ENCODE measurements at places on chromosomes 5 and 9.
A peak's percentile ranks its signal among the peaks of the same experiment; 100 is the strongest.

- DNase-seq = no peak
Measured at GRCh38 chr9:68416936-68417564, 60.6 kb downstream of the PGM5 start.

- DNase-seq = peak; percentile 83
Measured at GRCh38 chr9:76610011-76610352, 151.0 kb downstream of the GCNT1 start.

DNA sequence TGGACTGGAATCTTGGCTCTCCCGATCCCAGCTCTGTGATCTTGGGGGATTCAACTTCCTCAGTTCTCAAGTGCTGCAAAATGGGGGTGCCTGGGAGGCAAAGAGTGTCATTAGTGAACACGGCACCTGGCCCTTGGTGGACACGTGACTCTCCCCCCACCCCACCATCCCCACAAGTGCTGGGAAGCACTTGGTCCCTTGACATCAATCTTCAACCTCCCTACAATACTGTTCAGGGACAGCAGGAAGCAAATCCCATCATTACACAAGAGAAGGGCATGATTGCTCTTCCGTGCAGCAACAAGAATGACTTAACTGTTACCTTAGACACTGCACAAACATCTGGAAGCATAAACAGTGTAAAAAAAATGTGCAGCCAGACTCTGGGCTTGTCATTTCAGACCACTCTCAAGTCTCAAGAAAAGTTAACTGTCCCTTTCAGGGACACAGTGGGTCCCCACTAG, 61.4 kb downstream of the PSMB7 start:
- no peak for DNase-seq

DNA sequence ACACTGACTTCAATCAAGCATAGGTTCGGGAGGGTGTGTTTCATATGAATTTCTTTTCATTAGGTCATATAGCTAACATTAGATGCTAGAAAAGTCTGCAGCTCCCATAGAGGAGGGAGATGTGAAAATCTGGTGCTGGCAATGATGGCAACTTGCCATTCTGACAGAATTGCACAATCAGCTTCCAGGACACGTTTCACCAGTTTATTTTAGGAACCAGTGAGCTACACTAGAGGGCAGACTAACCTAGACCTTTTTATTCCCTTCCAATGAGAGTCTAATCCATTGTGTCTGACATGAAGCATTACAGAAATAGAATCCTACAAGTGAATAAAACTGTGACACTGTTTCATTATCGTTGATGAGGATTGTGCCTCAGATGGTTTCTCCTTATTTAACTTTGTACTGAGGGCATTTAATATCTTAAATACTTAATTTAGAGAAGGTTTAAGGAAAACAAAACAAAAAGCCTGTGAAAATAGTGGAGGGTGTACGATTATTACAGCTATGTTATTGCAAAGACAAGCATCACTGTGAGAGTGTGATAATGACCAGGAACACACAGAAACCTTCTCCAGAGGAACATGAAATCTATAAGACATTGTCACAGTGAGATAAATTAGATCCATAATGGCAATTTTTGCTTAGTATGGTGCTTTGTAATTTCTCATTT, 363.3 kb upstream of the RPS23 start:
- DNase-seq = peak; percentile 94

- peak; percentile 61 for DNase-seq
Measured at GRCh38 chr9:104386425-104387069, 117.5 kb upstream of the OR13F1 start.

DNA sequence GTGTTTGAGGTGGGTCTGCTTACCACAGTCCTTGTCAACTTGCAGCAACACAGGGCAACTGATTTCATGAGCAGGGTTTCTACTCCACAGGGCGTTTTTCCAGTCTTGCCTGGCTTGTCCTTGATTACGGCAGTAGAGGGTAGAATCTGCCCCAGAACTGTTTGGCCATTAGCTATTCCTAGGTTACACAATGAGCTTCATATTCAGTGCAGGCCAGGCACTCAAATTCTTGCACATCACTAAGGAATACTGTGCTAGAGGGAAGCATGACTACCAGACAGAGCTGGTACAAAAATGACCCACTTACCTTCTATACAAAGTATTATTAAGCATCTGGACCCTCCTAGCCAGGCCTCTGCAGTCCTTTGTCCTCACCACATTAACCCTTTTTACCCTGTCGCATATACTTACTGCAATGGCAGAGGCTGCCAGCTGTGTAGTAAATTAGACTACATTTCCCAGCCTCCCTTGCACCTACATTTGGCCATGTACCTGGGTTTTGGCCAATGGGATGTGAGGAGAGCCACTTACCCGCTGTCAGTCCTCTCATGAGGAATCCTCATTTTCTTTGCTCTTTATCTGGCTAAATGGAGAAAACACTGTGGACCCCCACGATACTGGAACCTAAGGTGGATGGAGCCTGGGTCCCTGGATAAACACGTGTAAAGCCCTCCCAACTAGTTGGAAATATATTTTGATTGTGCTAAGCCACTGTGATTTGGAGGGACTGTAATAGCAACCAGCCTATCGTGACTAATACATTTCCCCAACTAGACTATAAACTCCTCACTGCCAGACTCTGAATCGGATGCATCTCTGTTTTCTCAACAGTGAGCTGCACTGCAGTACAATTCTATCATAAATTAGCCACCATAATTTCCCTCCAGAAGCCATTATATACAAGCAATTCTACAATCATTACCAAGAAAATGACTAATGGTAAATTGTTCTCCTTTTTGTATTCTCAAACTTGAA, 218.7 kb downstream of the GLIS3 start:
- peak; percentile 13 for DNase-seq

DNA sequence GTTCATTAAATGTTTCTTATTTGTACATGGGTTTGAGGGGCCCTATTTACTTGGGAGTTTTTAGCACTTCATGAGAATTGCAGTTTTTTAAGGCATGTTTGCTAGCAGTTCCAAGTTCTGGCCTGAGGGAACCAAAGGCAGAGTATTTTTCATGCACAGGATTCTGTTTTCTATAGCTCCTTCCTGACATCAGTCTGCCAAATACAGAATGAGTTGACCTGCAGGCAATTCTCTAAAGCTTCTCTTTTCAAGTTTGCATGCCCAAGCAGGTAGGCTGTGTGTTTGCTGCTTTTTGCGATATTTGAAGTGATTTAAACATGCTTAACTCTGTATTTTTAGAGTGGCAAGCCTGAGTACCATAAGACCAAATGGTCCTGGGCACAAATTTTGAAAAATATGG, 75.8 kb downstream of the AOPEP start:
- peak; percentile 73 for DNase-seq

DNA sequence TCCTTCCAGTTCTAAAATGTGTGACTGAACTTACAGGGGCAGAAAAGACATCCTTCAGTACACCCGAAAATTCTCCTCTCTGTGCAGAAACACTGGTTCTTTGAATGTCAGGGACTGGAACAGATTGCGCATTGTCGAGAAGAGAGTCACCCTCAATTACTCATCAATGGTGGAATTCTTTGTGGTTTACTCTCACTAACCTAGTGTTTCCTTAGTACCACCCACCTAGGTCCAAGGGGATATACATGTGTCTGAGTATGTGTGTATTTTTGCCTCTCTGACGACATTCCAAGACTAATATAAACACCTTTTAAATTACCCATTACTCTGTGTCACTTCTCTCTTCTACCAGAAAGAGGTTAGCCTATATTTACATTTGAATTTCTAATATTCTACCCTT, 660.8 kb downstream of the TLE1 start:
- DNase-seq = no peak

- DNase-seq = no peak
Measured at GRCh38 chr9:100774326-100774725, 196.4 kb downstream of the CAVIN4 start.

GRCh38 chr5:92613546-92613945, 967.5 kb downstream of the NR2F1-AS1 start:
- DNase-seq = no peak

GRCh38 chr9:124697326-124698200, 73.5 kb downstream of the NR6A1 start:
- DNase-seq = peak; percentile 86

GRCh38 chr5:141475625-141476131, at the start of gene PCDHGC3:
PCDHGC3 (plus strand) TSS chr5:141475966; CDS start chr5:141476117, 151 bp downstream.
- peak; percentile 98 for DNase-seq

DNA sequence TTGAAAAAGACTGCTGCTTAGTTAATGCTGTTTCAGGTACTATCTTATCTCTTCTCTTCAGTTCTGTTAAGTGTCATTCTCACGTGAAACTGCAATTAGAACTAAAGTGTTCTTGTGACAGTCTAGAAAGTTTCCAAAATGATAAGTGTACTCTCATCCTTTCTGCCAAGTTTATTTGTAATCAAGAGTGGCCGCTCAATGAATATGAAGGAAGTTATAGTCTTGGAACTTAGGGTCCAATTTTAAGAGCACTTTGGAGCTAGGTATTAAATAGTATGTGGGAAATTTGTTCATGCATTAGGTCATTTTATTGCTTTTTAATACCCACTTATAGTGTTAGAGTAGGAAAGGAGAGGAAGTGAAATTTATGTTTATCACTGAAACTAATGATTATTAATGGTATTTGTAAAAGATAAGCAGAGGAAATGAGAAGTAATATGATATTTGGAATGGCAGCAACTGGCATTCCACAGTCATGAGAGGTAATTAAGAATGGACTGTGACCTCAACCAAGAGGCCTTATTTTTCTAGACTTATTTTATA, 20.4 kb downstream of the XRCC4 start:
- peak; percentile 15 for DNase-seq

DNA sequence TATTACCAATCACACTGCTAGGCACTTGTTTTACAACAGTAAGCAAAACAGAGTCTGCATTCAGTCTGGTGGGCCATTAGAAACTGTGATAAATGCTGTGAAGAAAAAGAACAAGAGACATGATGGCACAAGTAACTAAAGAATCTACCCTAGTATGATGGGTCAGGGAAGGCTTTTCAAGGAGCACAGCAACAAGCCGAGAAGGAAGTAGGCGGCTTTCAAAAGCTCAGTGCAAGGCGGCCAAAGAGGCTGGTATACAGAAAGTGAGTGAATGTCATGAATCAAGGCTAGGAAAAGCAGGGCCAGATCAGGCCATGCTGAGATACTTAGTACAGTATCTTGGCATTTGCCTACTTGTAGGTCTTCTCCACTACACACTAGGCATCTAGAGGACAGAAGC, 76.4 kb downstream of the ECPAS start:
- DNase-seq = no peak

- no peak for DNase-seq
Measured at GRCh38 chr9:93391898-93392297, 59.6 kb upstream of the FAM120A start.

DNA sequence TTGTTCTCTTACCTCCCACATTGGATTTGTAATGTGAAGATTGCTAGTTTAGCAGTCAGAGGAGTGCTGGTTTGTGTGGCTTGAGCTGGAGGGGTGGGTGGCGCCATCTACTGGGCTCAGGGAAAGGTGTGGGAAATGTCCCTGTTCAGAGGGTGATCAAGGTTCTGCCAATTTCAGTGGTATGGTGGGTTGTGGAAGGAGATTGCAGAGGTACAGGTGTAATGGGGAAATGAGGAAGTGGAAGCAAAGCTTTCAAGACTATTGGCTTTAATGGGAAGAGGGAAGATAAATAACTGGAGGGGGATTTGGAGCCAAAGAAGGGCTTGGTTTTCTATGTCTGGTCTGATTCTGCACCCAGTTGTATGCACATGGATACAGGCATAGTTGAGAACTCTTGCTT, 76.4 kb downstream of the OSMR start:
- DNase-seq = no peak

GRCh38 chr5:103228588-103228987, 30.0 kb upstream of the MACIR start:
- DNase-seq = no peak

GRCh38 chr9:88828492-88828974, 162.7 kb upstream of the S1PR3 start:
- peak; percentile 71 for DNase-seq

DNA sequence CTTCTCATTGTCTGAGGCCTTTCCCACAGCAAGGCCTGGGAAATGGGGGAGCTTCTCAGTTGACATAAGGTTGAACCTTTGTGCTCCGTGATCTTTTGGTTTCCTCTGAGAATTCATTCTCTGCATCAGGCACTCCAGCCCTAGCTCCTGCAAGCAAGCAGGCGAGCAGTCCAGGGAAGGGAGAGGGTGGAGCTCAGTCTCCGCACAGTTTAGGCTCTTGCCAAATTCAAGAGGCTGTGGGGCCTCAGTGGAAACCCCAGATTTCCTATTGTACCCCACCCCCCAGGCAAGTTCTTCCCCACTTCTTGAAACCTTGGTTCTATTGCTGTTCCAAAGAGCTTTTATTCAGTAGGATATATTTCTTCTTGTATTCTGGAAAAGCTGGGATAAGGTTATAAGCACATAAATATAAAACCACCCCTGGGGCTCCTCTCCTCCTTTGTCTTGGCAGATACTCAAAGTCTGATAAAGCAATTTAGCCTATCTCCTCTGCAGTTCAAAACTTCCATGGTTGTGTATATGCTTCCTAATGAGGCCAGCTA, 147.2 kb downstream of the PDZD2 start:
- peak; percentile 69 for DNase-seq

GRCh38 chr5:114070093-114070722, 291.7 kb upstream of the KCNN2 start:
- no peak for DNase-seq

DNA sequence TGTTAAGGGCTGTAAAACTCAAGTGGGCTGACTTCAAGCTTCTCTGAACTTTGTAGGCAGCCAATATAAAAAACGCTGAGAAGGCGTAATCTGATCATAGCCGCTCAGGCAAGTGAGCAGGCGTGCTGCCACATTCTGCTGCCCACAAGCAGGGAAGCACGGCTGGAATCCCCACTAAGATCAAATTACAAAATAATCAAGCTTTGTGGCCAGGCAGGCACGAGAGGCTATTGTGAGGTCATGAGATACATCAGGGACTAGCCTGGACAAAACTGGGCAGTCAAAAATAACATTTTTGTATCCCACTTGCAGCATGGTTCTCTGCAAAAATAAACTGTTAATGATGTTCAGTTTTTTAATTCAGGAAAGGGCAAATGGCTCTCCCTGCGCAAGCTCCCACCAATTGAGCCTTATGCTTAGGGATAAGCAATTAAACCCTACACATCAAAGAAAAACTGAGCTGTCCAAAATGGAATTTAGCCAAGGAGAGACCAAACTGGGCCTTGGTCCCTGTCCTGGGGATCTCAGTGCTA, 64.0 kb downstream of the POU5F2 start:
- peak; percentile 78 for DNase-seq

DNA sequence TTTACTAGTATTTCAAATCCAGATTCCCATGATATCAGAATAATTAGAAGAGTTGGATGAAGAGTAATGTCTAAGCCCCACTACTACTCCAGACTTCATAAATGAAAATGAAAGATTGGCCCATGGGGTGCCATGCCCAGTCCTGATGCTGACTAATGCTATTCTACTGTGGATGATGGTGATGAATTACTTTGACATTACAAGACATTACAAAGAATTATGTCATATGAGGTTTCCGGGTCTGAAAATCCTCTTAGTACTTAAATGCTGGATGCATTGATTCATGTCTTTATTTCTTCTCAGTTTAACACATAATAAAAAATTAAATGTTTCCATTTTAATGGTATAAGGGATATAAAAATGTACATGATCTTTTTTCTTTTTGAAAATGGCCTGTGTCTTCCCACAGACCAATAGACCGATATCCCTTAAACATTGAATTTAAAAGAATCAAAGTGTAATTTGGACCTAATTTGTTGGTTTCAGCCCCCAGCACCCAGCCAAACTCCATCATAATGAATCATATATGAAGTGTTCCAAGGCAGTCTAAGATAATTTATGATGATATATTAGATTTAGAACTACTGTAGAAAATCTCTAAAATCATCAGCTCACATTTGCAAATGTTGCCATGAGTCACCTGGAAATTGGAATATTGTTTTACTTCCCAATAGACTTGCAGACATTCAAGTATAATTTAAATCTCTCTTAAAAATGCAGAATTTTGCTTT, 223.6 kb upstream of the SGCD start:
- DNase-seq = no peak

- peak; percentile 40 for DNase-seq
Measured at GRCh38 chr9:12740845-12741244, 34.0 kb upstream of the LURAP1L start.
